SK-MEL-5 (cell line): ENCODE measurements at places on chromosomes 12 and 14.

DNA sequence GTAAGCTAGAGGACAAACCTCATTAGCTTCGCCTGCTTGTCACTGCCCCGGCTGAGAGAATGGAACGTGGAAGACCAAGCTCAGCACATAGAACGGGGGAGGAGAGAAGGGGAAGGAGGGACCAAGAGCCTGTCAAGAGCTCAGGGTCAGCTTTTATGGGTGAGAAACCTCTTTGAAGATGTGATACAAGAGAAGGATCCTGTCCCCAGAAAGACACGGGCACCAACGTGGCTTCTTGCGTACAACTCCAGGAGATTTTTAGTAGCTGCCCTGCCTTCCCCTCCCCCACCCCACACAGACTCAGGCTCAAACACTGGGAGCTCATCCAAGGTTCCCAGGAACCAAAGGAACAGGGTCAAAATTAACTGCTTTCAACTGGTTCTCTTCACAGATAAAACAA lies 34.7 kb downstream of the APPL2 start:
- no peak for DNase-seq

- no peak for DNase-seq
Observed at GRCh38 chr12:87413784-87414183, 615.4 kb downstream of the C12orf50 start.

DNA sequence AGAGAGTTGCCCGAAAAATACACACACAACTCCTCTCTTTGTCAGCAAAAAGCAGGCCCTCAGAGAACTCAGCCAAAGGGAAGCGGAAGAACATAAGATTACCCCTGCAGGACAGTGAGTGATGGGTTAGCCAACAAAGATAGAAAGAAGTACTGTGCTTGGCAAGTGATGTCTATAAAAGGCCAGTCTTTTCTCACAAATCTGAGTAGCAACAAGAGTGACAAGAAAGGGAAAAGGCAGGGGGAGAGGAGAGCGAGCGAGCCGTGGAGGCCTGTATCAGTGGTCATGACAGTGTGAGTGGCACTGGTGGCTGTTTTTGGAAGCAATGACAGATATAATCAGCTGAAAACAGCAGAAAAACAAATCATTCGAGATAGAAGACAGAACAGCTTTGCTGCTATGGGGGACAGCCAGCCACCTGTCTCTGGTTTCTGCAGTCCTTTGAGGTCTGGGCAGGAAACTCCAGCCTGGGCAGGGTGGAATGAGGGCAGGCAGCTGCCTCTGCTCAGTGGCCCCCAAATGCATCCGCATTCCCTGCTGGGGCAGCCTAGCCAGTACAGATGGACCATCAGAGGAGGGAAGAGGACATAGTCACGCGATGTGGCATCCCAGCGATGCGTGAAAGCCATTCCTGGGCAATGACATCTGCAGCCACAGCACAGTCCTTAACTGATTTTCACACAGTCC lies 74.7 kb downstream of the TRIM9 start:
- DNase-seq: no peak

DNA sequence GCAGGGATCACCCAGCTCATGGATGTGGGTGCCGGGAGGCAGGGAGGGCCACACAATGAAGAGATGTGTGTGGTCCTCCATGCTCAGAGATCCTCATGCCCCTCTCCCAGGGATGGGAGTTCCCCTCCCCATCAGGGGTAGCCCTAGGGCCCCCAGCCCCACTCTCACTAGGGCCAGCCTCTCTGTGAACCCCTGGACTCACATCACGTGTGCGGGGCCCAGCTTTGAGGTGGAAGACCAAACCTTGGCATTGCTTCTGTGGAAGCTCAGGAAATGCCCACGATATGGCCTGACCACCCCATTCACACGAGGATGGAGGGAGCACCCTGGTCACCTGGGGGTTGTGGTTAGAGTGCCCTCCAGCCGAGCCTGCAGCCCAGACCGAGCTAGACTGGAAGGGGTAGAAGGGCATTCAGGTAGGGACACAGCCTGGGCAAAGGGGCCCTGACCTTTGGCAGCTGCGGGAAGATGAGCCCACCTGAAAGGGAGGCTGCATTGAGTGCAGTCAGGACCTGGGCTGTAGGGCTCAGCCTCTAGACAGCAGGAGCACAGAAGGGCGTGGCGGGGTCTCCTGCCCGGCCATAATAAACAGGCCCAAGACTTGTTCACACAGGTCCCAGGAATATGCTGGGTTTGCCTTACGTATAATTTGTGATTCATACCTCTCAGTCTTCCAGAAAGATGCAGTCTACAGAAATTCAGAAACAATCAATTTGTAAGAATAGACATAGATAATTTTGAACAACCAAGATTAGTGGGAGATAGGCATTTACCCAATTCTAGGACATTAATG lies 34.8 kb upstream of the RCOR1 start:
- no peak for DNase-seq

GRCh38 chr14:102517392-102518062 lies 8.0 kb upstream of the ANKRD9 start:
- DNase-seq: no peak

GRCh38 chr14:39467889-39468524 lies 35.8 kb upstream of the FBXO33 start:
- peak; percentile 61 for DNase-seq
